Metanephros (tissue), 2 donors: ENCODE measurements at places on chromosomes 11 and 22. TPM values are rescaled to one million over a fixed set of nuclear protein-coding genes. Genes with fewer than 3 reads are reported as not detected.

Gene OR51E2
- total RNA-seq: 0.23 TPM

Gene CCDC116
- total RNA-seq: 0.35 TPM

Gene PATE2
- not detected for total RNA-seq

Gene OR52E8
- not detected for total RNA-seq

Gene OR9G1
- not detected for total RNA-seq

Gene SYT9
- total RNA-seq: 5.1 TPM

Gene NLRP6
- total RNA-seq: 0.64 TPM

Gene UBQLN3
- 0.82 TPM for total RNA-seq

Gene CD81
- total RNA-seq: 550 TPM
